ENCODE measurements at places on chromosomes 1 and 21.

DNA sequence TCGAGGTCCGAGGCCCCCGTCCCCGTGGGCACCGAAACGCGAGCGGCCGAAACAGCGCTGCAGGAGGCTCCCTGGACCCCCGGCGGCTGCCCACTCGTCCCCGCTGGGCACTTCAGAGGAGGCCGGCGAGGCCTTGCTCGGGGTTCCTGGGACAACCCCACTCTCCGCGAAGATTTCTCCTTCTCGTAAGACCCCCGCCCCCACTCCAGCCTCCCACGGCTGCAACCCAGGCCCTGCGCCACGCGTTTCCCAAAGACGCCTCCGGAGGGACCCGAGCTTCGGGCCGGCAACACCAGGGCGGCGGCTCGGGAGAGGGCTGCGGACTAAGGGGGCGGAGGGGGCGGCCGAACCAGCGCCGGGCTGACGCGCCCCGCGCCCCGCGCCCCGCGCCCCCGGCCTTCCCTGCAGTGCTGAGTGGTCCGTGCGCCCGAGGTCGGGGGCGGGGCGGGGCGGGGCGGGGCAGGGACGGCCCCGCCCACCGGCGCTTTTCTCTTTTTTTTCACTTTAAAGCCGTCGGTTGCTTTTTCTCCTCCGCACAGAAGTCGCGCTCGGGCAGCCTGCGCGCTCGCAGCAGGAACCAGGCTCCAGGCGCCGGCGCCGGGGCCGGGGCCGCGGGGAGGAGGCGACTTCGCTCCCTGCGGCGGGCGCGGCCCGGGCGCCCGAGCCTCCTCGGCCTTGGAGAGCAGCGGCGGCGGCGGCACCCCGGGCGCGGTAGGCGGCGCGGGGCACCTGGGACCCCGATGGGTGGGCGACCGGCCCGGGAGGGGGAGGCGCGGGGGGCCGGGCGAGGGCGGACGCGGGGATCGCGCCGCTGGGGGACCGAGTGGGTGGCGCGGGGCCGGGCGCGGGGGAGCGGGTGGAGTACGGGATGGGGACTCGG lies at the start of gene SPSB1:
Gene SPSB1 (plus strand): TSS at position 534 of the 880 bp plus-strand sequence. CDS start 62,998 bp downstream, outside the sequence.
- DNase-seq, result no peak

- DNase-seq, result no peak
These were observed 60.6 kb upstream of the CASZ1 start for GRCh38 chr1:10856863-10857598.

DNA sequence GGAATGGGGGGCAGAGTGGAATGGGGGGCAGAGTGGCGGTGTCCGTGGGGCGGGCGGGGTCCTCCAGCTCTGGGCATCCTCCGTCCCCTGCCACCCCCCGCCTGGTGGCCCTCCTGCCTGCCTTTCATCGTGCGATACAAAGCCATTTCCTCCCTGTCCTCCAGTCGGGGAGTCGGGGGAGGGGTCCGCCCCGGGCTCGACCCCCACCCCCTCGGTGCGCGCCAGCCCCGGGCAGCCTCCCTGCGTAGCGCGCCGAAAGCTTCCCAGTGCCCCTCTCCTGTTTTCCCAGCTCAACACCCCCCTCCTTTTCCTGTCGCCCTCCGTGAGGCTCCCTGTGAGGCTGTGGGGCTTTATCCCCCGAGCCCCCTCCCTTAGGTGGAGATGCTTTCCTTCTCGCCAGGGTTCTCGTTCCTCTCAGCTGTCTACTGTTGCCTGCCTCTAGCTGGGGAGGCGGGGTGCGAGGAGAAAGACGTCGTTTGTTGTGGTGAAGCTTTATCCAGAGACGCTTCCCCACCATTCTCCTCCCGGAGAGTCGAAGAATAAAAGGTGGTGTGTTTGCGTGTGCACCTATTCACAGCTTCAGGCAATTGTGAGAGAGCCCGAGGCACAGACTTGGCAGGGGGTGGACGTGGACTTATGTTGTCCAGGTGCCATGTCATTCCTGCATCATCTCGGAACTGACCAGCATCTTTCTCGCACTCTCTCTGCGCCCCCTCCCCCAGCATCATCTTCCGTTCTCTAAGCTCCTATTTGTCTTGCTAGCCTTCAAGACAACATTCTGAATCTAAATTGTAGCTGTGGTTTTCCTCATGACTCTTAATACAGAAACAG lies 848 bp downstream of the DNM3 start:
- DNase-seq, result no peak

- DNase-seq, result no peak
These were observed 467.8 kb downstream of the LMO4 start for GRCh38 chr1:87796471-87796901.

DNA sequence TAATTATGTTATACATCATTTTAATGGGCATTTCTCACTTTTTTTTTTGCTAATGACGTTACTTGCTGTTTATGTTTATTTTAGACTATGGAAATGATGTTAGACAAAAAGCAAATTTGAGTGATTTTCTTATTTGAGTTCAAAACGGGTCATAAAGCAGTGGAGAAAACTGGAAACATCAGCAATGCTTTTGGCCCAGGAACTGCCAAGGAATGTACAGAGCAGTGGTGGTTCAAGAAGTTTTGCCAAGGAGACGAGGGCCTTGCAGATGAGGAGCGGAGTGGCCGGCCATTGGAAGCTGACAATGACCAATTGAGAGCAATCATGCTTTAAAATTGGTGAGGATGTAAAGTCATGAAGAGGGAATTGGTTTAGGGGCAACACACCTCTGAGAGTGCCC lies 32.1 kb upstream of the KCNE2 start:
- DNase-seq, result no peak

DNA sequence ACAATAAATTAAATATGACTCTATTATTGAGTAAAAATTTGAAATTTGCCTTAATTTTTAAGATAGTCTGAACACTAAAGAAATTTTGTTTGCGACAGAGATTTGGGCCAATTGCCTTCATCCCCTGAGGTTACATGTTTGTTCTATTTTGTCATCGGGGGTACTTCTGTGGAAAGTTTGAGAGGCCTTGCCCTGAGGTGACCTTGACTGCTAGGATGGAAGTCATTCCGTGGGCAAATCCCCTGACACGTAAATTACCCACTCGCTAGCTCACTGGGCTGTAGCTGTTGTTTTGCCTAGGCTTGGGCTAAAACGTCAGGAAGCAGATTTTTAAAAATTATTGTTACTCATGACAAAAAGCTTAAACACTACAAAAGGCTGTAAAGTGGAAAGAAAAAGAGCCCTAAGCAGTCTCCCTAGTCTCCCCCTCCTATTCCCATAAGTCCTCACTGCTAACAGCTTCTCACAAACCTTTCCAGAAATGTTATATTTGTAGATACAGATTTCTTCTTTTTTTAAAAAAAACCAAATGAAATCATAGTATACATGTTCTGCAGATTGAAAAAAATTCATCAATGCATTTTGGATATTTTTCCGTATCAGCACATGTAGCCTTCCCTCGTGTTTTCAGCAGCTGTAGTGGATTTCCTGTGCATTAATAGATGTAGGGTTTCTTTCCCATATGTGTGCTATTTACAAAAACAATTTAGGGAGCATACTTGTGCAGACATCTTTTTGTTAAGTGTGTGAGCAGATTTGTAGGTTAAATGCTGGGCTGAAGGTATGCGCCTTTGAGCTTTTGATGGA lies 142.7 kb downstream of the MRPS6 start:
- DNase-seq, result no peak

DNA sequence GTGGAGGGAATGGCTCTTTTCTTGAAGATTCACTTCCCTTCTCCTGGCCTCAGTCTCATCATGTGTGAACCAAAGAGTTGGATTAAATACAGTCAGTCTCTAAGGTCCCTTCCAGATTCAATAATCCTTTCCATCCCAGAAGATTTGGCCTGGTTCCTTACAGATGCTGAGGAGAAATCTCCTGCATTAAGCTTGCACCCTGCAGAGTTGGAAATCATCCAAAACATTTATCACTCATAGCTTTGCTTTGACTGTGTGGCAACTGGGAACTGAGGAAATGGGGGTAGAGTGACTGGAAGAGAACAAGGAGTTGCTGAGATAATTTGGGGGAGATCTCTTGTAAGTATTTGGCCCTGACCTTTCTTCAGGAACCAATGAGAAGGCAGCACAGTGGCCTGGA lies 220.5 kb upstream of the SGIP1 start:
- no peak for DNase-seq

DNA sequence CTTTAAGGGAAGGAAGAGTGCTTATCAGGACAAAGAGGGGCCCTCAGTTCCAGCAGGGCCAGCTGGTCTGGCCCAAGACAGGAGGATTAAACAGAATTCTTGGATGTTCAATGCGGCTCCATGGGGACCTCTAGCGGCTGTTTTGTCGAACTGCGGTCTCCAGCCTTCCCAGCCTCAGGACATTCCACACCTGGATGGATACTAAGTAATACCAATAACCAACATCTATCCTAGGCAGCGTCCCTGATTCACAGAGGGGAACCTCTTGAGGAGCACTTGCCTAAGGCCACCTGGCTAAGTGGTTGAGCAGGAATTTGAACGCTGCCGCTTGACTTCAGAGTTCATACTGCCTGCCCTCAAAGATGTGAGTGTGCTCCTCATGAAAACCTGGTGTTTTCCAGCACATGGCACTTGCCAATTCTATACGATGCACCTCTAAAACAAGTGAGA lies 15.5 kb upstream of the CD247 start:
- DNase-seq, result no peak

- no peak for DNase-seq
These were observed 990.0 kb downstream of the KCNT2 start for GRCh38 chr1:195618287-195618686.

DNA sequence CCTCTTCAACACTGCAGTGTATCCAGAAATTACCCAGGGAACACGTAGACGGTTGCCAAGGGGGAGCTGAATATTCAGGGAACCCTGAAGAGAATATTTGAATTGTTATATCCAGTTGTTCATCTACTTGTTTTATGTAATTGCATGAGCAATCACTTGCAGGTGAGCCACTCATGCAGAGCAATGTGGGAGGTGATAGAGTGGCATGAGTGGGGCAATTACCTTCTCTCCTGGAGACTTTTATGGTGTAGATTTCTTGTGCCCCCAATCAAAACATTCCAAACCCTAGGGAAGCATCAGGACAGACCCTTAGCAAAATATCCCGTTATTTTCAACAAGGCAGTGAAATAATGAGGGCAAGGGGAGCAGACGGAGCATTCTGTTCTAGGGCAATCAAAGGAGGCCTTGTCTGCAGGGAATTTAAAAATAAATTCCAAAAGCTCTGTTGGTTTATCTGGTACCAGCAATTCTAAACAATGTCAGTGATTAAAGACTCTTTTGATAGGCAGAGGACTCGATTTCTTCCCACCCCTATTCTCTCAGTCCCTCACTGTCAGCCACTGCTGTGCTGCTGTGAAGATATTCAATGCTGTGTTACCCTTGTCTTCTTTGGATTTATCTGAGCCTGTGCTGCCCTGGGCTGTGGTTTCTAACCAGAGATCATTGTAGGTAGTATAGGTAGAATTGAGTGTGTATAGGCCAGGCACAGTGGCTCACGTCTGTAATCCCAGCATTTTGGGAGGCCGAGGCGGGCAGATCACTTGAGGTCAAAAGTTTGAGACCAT lies 180.2 kb upstream of the MAP1LC3C start:
- no peak for DNase-seq

GRCh38 chr1:209675565-209676154 lies 448 bp downstream of the G0S2 start:
- no peak for DNase-seq

DNA sequence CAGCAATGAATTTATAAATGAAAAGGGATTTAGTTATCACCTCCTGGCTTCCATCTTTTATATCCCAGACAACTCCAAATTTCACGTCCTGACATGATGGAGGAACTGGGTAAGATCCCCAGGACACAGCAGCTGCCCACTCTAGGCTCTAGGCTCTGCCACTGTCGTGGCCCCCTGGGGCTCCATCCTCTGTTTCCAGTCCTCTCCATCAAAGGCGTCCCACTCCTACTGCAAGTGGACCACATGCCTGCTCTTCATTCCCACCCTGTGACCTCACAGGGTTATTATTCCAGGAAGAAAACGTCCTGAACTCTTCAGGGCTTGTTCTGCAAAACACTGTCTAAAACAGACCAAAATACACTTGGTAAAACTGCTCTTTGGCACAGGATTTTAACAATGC lies 11.9 kb downstream of the URB1 start:
- DNase-seq, result no peak

GRCh38 chr1:245179706-245180105 lies 24.9 kb downstream of the KIF26B start:
- DNase-seq, result no peak

DNA sequence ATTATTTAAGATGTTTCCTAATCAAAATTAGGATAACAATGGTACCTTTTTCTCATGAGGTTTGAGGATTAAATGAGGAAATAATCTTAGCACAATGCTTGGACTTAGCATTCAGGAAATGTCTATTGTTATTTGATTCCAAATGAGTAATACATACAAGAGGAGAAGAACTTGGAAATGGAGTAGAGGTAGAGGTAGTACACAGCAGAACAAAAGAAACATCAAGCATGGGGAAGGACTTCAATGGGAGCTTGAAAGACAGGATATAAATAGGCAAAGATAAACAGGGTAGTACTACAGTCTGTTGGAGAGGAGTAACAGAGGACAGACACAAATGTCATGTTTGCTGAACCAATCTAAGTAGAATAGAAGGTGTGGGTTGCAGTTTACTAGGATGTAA lies 59.5 kb upstream of the RGS2 start:
- no peak for DNase-seq

DNA sequence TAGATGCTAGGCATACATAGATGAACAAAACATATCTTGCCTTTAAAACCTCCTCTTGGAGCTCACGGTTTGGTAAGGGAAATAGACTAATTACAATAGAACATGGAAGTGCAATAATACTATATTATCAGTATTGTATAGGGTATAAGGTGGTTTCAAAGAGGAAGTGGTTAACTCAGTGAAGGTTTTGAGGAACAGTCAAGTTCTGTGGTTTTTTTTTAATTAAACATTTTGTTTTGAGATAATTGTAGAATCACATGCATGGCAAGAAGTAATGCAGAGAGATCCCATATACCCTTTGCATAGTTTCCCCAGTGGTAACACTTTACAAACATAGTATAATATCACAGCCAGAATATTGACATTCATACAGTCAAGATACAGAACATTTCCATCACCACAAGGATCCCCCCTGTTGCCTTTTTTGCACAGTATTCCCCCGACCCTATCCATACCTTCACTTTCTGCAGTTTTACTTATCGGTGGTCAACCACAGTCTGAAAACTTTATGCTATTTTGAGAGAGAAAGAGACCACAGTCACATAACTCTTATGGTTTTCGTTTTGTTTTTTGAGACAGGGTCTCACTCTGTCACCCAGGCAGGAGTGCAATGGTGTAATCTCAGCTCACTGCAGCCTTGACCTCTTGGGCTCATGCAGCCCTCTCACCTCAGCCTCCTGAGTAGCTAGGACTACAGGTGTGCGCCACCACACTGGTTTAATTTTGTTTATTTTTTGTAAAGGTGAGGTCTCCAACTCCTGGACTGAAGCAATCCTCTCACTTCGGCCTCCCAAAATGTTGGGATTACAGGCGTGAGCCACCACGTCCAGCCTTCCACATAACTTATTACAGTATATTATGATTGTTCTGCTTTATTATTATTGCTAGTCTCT lies 60.5 kb upstream of the KIAA1614 start:
- DNase-seq, result no peak

GRCh38 chr21:37165586-37165985 lies 92.5 kb downstream of the TTC3 start:
- no peak for DNase-seq

DNA sequence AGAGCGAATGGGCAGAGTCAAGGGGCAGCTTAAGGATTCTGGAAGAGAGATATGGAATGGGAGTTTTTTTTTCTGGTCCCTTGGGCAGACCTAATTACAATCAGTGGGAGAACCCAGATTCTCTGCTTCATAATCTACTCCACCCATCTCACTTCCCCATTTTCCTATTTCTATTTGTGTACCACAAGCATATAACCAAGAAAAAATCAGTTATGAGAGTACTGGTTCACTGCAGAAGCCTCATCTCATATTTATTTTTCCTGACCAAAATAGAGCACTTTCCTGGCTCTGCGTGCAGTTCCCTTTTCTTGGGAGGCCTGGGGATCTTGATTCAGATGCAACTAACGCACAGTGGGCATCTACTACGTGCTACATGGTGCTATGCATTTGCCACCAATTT lies 82.2 kb upstream of the SLFNL1 start:
- no peak for DNase-seq
